ENCODE measurements at places on chromosomes 16 and 17. TPM values are rescaled to one million over a fixed set of nuclear protein-coding genes. Genes with fewer than 3 reads are reported as not detected.
A peak's percentile ranks its signal among the peaks of the same experiment; 100 is the strongest.

DNA sequence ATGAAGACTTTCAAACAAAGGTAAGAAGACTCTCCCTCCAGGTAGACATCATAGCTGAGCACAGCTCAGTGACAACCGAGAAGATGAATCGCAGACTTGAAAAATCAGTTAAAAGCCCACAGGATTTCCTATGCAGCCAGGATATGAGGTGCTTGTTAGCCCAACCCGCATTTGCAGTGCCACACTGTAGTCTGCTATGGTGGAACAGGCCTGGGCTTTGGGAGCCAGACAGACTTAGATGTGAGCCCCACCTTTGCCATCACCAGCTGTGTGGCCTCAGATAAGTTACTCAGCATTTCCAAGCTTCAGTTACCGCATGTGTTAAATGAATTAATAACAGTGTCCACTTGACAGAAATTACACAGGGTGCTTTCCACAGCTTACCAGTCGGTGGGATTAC lies 204.4 kb upstream of the HS3ST3A1 start:
- no peaks in the 10 kb centered on the region for H3K36me3 ChIP-seq
- H3K4me3 ChIP-seq: no peak overlapping the region
- no peak overlapping the region for H3K27ac ChIP-seq
- no peaks in the 10 kb centered on the region for H3K4me1 ChIP-seq

The CLDN7 gene
- 1.7 TPM for total RNA-seq

The SLC35G6 gene
- not detected for total RNA-seq

- DNase-seq: no peak
- H3K27ac ChIP-seq: no peak within 1 kb of the TSS
- H3K4me1 ChIP-seq: peaks cover 18% of the 10 kb centered on the region
- peak within 1 kb of the TSS; percentile 37 for H3K4me3 ChIP-seq
- no peaks in the 10 kb centered on the region for H3K27me3 ChIP-seq
Observed at GRCh38 chr16:87602001-87602775, at the start of gene JPH3. JPH3 (plus strand) TSS chr16:87602508; CDS start chr16:87603147, 639 bp downstream.

- H3K27ac ChIP-seq: no peak overlapping the region
- no peak for DNase-seq
- peaks cover 34% of the 10 kb centered on the region for H3K4me1 ChIP-seq
- H3K27me3 ChIP-seq: no peaks in the 10 kb centered on the region
- H3K36me3 ChIP-seq: peaks cover 64% of the 10 kb centered on the region
Observed at GRCh38 chr17:80995131-80995530, 3.5 kb downstream of the CHMP6 start.

The ASPA gene
- 1.7 TPM for total RNA-seq

- H3K27me3 ChIP-seq: no peaks in the 10 kb centered on the region
- no peaks in the 10 kb centered on the region for H3K4me1 ChIP-seq
- no peak overlapping the region for H3K27ac ChIP-seq
- H3K36me3 ChIP-seq: no peaks in the 10 kb centered on the region
- DNase-seq: no peak
Observed at GRCh38 chr17:56690441-56691291, 97.2 kb downstream of the NOG start.

The KCNH6 gene
- not detected for total RNA-seq

- H3K27me3 ChIP-seq: no peaks in the 10 kb centered on the region
- peaks cover 89% of the 10 kb centered on the region for H3K4me1 ChIP-seq
- DNase-seq: no peak
- peak overlapping the region; percentile 83 for H3K27ac ChIP-seq
- peaks cover 35% of the 10 kb centered on the region for H3K36me3 ChIP-seq
Observed at GRCh38 chr16:2040787-2041522, 6.7 kb downstream of the NTHL1 start.

The MARVELD3 gene
- total RNA-seq: not detected

The ZNF385C gene
- total RNA-seq: 0.39 TPM

The HEATR9 gene
- total RNA-seq: not detected

- no peaks in the 10 kb centered on the region for H3K27me3 ChIP-seq
- no peak overlapping the region for H3K4me3 ChIP-seq
- no peak for DNase-seq
- H3K4me1 ChIP-seq: peaks cover 53% of the 10 kb centered on the region
- peak overlapping the region; percentile 5 for H3K27ac ChIP-seq
Observed at GRCh38 chr17:17853811-17854447, 17.1 kb upstream of the SREBF1 start.

DNA sequence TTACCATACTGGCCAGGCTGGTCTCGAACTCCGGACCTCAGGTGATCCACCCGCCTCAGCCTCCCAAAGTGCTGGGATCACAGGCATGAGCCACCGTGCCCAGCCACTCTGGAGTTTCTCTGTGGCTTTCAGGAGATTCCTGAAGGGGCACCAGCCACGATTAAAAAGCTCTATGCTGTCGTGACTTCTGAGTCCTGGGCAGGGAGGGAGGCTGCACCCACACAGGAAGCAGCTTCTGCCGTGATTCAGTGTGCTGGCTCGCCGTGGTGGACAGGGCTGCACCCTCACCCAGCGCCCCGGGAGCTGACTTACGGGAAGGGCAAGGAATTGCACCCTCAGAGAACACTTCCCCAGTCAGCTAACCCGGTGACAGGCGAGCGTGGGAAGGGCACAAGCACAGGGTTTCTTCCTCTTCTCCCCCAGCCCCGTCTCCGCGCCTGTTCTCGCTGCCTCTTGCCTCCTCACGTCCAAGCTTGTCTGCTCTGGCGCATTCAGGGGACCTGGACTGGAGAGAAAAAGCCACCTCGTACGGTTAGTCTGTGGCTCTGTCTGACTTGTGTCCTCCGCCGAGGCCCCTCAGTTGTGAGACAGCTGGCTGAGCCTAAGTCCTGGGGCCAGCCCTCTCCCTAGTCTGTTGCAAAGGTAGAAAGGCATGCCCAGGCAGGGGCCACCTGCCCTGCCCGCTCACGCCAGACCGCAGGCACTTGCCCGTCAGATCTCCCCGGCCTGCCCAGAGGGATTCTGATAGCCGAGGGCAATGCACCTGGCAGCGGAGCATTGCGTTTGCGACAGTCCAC lies 145.0 kb downstream of the SEC14L1 start:
- peaks cover 8% of the 10 kb centered on the region for H3K27me3 ChIP-seq
- no peaks in the 10 kb centered on the region for H3K36me3 ChIP-seq
- H3K4me1 ChIP-seq: peaks cover 44% of the 10 kb centered on the region
- H3K27ac ChIP-seq: no peak overlapping the region
- DNase-seq: no peak

The SLFN14 gene
- not detected for total RNA-seq

DNA sequence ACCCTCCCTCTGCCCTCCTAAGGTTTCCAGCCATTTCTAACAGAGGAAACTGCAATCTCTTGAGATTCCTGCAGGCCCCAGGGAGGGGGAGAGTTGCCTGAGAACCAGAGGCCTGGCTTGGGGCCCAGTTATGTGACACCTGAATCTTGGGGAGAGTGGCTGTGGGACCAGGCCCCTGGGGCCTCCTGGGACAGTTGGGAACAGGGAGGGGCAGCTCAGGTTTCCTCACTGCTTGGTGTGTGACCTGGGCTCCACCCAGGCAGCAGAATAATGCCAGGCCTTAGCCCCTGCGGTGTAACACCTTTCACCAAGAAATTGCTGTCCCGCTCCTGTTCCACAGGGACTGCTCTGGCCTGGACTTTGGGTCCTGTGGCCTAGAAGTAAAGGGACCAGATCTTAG lies 44.3 kb upstream of the CRHR1 start:
- H3K36me3 ChIP-seq: no peaks in the 10 kb centered on the region
- no peak overlapping the region for H3K27ac ChIP-seq
- DNase-seq: no peak
- H3K27me3 ChIP-seq: no peaks in the 10 kb centered on the region

GRCh38 chr17:76451506-76451905 lies 1.4 kb downstream of the UBE2O start:
- H3K36me3 ChIP-seq: no peaks in the 10 kb centered on the region
- no peaks in the 10 kb centered on the region for H3K27me3 ChIP-seq
- H3K4me3 ChIP-seq: no peak overlapping the region
- no peak overlapping the region for H3K27ac ChIP-seq

GRCh38 chr16:11205065-11205699 lies 50.8 kb downstream of the SOCS1 start:
- no peak for DNase-seq
- no peaks in the 10 kb centered on the region for H3K36me3 ChIP-seq
- H3K27me3 ChIP-seq: no peaks in the 10 kb centered on the region

- peaks cover 7% of the 10 kb centered on the region for H3K4me1 ChIP-seq
- no peak overlapping the region for H3K4me3 ChIP-seq
- H3K36me3 ChIP-seq: no peaks in the 10 kb centered on the region
- no peak overlapping the region for H3K27ac ChIP-seq
Observed at GRCh38 chr17:51607512-51607911, 347.2 kb downstream of the UTP18 start.

The MPP2 gene
- 15.9 TPM for total RNA-seq

- H3K4me3 ChIP-seq: no peak overlapping the region
- peak; percentile 80 for DNase-seq
- H3K27ac ChIP-seq: no peak overlapping the region
- peaks cover 24% of the 10 kb centered on the region for H3K4me1 ChIP-seq
- no peaks in the 10 kb centered on the region for H3K36me3 ChIP-seq
Observed at GRCh38 chr16:65118871-65119270, 3.0 kb downstream of the CDH11 start.

The NUFIP2 gene
- total RNA-seq: 27.6 TPM

- no peak overlapping the region for H3K4me3 ChIP-seq
- H3K27me3 ChIP-seq: no peaks in the 10 kb centered on the region
Observed at GRCh38 chr16:73711406-73712080, 585.1 kb upstream of the PSMD7 start.

GRCh38 chr17:28475151-28475900 lies 1.9 kb downstream of the SLC13A2 start:
- H3K27me3 ChIP-seq: peaks cover 4% of the 10 kb centered on the region
- H3K4me3 ChIP-seq: no peak overlapping the region
- H3K27ac ChIP-seq: no peak overlapping the region
- no peak for DNase-seq

GRCh38 chr17:42603318-42603717 lies 5.9 kb downstream of the RETREG3 start:
- no peak overlapping the region for H3K4me3 ChIP-seq
- H3K36me3 ChIP-seq: no peaks in the 10 kb centered on the region
- peaks cover 54% of the 10 kb centered on the region for H3K4me1 ChIP-seq
- H3K27me3 ChIP-seq: no peaks in the 10 kb centered on the region

DNA sequence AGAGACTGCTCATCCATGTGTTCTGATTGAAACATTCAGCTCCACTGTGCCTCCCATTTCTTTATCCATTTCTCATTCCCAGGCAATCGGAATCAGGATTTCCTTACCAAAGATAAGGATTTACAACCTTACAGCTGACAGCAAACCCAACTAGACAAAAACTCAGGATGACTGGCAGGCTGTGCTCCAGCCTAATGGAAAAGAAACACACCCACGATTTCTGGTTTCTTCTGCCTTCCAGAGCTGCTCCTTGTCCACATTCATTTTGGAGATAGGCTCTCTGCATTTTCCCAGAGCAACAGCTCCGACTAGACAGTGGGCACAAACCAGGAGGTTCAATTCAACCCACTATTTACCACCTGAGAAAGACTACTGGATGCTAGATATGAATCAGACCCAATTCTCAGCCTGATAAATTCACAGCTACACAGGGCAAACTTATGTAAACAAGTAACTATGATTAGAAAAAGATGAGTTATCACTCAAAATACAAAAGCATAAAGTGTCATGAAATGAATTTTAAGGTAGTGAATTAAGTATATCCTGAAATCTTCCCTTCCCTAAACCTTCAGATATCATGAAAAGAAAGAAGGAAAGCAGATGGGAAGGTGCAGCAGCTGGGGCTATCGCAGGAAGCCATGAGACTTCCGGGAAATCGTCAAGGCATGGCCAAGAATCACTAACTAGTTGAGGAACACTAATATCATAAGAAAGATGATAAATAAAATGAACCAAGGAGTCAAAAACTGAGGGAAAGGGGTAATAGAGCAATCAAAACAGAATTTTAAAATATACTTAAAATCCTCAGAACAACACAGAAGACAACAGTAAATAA lies 44.8 kb upstream of the CLEC18B start:
- peaks cover 100% of the 10 kb centered on the region for H3K36me3 ChIP-seq
- no peaks in the 10 kb centered on the region for H3K27me3 ChIP-seq
- no peaks in the 10 kb centered on the region for H3K4me1 ChIP-seq
- no peak for DNase-seq
- no peak overlapping the region for H3K4me3 ChIP-seq
- no peak overlapping the region for H3K27ac ChIP-seq

All from esophagus muscularis mucosa (tissue), 4 donors.